ENCODE measurements at places on chromosomes 5 and 9. TPM values are rescaled to one million over a fixed set of nuclear protein-coding genes. Genes with fewer than 3 reads are reported as not detected.

DNA sequence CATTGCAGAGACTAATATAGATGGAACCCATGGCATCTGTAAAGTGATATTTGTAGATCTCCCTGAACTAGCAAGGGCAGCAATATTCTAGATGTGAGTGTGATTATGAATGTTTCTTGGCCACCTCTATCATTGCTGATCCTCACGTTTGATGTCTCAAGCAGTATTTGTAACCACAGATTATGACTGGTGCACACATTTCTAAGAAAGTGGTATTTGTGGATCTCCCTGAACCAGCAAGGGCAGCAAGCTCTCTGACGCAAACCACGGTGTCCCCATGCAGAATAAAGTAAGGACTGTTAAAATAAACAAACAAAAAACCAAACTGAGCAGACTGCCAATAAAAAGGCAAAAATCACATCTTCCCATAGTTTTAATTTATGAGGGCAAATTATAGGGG, 301.3 kb downstream of the CSNK1G3 start:
- no peak overlapping the region for H3K4me3 ChIP-seq
- no peak for DNase-seq
- H3K36me3 ChIP-seq, result no peaks in the 10 kb centered on the region
- H3K27ac ChIP-seq, result no peak overlapping the region

DNA sequence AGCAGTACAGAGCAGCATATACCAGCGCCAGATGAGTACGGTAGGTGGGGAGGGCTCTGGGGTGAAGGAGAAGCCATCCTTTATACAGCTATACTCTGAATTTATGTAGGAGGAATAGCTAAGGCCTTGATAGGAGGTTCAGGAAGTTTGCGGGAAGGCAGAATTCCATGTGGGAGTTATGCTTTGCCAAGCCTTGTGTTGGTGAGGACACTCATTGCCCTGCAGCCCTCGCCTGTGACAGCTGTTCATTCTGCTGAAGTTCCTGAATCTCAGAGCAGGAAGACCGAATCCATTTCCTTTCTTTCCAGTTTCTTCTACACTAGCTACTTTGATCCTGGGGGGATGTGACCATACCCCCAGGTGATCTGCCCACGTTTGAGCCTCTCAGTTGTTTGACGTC, 7.7 kb downstream of the MFAP3 start:
- DNase-seq, result no peak
- H3K27me3 ChIP-seq, result no peaks in the 10 kb centered on the region
- H3K4me1 ChIP-seq, result no peaks in the 10 kb centered on the region
- no peaks in the 10 kb centered on the region for H3K36me3 ChIP-seq
- no peak overlapping the region for H3K4me3 ChIP-seq

- H3K27me3 ChIP-seq, result peaks cover 39% of the 10 kb centered on the region
- no peak overlapping the region for H3K4me3 ChIP-seq
- no peaks in the 10 kb centered on the region for H3K4me1 ChIP-seq
- H3K27ac ChIP-seq, result no peak overlapping the region
Observed at GRCh38 chr5:154523709-154524108, 45.7 kb upstream of the HAND1 start.

GRCh38 chr5:1801222-1801966, at the start of gene NDUFS6:
TSS of gene NDUFS6 (plus strand) at chr5:1801407. CDS start at chr5:1801418, 11 bp downstream.
- peak within 1 kb of the TSS; percentile 82 for H3K4me3 ChIP-seq
- peak within 1 kb of the TSS; percentile 90 for H3K27ac ChIP-seq
- no peaks in the 10 kb centered on the region for H3K27me3 ChIP-seq
- peaks cover 52% of the 10 kb centered on the region for H3K36me3 ChIP-seq

Gene HTR1A
- total RNA-seq, result not detected

Gene CRHBP
- total RNA-seq, result 0.76 TPM
